Activated naive CD4-positive, alpha-beta T cell treated with anti-CD3 and anti-CD28 coated beads, Interleukin-2, amount 50 U/mL, for 72 hours (primary cell): ENCODE measurements at places on chromosomes 11 and 22.
A peak's percentile ranks its signal among the peaks of the same experiment; 100 is the strongest.

- DNase-seq: no peak
These were observed 3.2 kb upstream of the SYT8 start for GRCh38 chr11:1831338-1832210.

- no peak for DNase-seq
These were observed 608.7 kb downstream of the SOX6 start for GRCh38 chr11:15747671-15748070.

DNA sequence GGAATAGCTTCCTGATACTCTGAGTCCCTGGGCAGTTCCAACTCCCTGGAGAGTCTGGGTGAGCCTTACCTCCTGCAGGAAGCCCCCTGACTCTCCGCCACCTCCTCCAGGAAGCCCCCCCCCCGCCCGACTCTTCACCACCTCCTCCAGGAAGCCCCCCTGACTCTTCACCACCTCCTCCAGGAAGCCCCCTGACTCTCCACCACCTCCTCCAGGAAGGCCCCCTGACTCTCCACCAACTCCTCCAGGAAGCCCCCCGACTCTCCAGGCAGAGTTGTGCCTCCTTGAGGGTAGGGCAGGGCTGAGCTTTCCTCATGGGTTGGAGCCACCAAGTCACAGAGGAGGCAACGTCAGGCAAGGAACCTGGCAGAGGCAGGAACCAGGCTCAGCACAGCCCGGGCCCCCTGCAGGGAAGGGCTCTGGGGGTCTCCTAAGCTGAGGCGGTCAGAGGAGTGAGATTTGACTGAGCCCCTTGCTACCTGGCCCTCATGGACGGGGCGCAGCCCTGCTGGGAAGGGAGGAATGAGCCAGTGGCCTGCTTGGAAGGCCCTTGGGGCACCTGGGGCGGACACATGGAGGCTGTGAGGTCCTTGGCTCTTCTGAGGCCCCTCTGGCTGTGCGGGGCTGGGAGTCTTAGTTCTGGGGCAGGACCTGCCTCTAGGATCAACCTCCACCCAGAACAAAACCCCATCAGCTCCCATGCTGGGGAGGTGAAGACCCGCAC lies 18.1 kb downstream of the MRGPRG start:
- no peak for DNase-seq

DNA sequence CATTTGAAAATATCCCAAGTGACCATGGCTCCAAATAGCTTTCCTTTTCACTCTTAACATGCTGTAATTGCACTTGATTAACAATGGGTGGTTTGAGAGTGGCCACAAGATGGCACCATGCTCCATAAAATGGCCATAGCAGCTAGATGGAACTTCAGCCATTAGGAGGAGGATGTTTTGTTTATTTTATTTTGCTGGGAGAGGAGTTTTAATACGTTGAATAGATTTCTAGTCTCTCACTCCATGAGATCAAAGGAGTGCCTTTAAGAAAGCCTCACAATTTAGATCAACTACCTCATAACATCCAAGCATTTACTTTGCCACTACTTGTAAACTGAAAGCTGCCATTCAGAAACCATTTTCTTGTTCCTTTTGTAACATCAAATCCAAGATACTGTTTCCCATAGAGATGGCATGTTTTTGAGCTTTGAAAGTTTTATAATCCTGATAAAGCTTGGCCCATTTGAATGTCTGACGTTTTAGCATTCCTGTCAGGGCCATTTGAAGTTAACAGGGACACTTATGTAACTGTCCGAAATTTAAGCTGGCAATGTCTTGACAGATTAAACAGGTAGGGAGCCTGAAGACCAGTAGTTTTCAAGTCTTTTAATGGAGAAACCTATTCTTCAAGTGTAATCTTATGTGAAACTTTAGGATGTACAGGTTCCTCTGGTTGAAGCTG lies 4.7 kb downstream of the FEN1 start:
- peak; percentile 45 for DNase-seq

DNA sequence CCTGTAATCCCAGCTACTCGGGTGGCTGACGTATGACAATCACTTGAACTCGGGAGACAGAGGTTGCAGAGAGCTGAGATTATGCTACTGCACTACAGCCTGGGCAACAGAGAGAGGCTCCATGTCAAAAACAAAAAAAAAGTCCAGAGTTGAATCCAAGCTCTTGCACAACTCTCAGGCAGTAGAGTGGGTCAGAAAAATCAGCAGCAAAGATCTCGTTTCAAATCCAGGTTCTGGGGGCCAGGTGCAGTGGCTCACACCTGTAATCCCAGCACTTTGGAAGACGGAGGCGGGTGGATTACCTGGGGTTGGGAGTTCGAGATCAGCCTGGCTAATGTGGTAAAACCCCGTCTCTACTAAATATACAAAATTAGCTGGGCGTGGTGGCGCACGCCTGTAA lies 24.9 kb downstream of the CLPB start:
- no peak for DNase-seq

GRCh38 chr11:114326776-114327175 lies 30.6 kb downstream of the NNMT start:
- no peak for DNase-seq

DNA sequence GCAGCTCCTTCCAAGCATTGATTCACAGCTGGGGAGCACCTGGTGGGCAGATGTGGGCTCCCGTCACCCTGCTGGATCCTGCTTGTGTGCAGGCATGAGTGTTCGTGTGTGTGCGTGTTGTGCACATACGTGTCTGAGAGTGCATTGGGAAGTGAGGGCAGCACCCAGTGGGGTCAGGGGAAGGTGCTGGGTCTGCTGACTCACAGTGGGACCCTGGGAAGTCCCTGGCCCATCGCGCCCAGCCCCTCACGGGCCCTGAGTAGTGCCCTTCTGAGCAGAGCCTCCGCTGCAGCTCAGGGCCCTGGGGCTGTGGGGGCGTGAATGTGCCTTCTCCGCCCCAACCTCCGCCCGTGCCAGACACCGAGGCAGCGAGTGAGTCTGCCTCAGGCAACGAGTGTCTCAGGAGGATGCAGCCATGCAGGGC lies 36.8 kb downstream of the WNT11 start:
- DNase-seq: no peak

DNA sequence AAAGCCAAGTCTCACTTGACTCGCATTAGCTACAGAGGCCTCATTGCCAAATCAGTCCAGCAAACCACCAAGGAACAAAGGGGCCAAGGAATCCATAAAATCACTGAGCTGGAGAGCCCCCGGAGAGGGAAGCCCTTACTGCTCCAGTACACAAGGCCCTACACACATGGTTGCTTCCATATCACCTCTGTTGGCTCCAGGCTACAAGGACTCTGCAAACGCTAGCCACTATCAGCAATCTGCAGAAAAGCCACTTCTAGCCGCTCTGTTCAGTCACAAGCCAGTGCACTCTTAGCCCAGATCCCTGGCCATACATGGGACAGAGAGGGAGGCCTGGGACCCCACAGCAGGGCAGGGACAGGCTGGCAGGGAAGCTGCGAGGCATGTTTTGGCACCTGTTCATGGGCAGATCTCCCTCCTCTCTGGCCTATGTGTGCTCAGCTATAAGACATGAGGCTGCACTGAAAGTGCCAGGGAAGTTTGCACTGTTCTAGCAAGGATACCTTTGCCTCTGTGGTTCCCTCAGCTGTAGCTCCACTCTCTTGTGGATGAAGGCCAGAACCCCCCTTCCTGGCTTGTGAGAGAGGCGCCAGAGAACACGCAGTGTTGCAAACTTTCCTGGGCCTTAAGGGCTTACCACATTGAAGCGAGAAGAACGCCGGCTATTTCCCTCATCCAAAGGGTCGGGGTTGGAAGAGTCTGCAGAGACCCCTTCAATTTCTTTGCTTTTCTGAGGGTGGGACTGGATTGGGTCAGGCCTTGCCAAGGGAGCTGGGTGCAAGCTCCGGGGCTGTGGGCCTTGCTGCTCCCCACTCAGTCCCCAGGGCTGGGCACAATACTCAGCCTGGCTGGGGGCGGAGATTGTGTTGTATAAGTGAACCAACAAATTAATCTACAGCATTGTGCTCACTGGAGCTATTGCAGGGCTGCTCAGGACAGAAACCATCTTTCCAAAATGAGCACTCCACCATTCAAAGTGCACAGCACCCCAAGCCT lies 108.7 kb upstream of the PITPNB start:
- no peak for DNase-seq

DNA sequence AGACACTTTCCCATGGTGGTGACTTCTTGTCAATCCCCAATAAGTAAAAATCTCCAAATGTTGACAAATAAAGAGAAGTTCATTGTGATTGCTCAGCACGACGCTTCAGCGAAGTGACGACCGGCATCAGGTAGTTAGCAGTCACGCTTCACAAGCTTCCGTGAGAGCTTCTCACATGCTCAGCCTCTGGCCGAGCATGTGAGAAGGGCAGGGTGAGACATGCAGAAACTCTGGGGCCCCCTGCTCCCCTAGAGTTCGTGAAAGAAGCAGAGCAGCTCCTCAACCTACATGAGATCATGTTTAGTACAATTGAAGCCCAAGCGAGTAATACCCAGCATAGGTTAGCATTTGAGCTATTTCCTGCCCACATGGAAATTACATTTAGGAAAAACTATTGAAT lies 4.4 kb upstream of the C11orf16 start:
- no peak for DNase-seq

DNA sequence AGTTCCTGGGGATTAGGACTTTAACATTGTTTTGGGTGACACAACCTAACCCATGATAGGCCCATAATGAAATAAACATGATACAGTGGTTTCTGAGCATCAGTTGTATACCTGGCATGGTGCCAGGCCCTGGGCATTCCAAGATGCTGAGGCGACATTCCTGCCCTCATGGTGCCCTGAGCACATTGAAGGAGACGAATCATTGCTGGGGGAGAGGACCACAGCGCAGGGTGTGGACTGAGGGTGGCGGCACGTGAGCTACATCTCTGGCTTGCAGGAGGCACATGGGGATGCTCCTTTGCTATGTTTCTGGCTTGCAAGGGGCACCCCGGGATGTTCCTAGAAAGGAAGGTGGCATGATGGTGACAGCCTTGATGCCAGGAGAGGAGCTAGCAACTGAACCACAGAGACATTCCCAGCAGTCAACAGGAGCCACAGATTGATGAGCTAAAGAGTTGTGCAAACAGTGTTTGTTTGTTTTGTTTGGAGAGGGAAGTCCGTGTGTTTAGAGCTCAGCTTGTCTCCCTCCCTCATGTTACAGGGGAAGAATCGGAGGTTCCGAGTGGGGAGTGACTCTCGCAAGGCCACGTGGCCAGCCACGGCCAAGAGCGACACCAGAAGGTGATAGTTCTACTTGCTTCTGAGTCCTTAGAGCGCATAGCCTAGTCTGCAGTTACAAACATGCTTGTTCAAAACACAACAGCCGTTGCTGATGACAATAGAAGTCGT lies 106.4 kb downstream of the MIAT start:
- no peak for DNase-seq

GRCh38 chr11:71199226-71199820 lies 53.1 kb downstream of the SHANK2 start:
- DNase-seq: no peak

DNA sequence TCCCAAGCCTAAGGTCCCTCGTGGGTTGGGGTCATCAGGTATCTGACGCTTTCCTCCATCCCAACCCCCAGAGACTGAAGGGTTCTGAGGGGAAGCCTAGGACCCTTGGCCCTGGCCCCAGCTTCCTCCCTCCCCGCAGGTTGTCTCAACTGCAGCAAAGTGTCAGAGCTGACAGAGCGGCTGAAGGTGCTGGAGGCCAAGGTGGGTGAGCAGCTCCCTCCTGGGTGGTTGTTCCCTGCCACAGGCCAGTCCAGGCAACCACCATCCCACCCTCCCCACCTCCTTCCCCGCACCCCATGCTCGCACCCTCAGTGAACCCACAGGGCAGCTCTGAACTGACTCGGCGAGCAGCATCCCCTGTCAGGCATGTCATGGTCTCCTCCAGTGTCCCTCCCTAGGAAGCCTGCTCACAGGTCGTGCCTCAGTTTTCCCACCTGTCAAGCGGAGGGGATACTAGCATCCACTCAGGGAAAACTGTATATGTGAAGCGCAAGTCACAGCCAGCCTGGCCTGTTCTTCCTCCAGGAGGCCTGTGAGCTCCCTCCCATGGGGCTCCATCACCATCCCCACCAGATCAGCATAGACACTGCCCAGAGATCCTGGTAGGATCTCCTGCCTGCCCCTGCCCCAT lies 20.8 kb downstream of the EMID1 start:
- DNase-seq: no peak

GRCh38 chr11:68326334-68327215 lies 14.2 kb downstream of the LRP5 start:
- DNase-seq: no peak

- no peak for DNase-seq
These were observed 94.8 kb upstream of the RTL6 start for GRCh38 chr22:44592824-44593148.

GRCh38 chr22:21707677-21708076 lies 27.9 kb downstream of the YPEL1 start:
- DNase-seq: no peak

- no peak for DNase-seq
These were observed 48.0 kb upstream of the ANO3 start for GRCh38 chr11:26283852-26284408.

- no peak for DNase-seq
These were observed 331.4 kb downstream of the LARGE1 start for GRCh38 chr22:33588860-33589259.

DNA sequence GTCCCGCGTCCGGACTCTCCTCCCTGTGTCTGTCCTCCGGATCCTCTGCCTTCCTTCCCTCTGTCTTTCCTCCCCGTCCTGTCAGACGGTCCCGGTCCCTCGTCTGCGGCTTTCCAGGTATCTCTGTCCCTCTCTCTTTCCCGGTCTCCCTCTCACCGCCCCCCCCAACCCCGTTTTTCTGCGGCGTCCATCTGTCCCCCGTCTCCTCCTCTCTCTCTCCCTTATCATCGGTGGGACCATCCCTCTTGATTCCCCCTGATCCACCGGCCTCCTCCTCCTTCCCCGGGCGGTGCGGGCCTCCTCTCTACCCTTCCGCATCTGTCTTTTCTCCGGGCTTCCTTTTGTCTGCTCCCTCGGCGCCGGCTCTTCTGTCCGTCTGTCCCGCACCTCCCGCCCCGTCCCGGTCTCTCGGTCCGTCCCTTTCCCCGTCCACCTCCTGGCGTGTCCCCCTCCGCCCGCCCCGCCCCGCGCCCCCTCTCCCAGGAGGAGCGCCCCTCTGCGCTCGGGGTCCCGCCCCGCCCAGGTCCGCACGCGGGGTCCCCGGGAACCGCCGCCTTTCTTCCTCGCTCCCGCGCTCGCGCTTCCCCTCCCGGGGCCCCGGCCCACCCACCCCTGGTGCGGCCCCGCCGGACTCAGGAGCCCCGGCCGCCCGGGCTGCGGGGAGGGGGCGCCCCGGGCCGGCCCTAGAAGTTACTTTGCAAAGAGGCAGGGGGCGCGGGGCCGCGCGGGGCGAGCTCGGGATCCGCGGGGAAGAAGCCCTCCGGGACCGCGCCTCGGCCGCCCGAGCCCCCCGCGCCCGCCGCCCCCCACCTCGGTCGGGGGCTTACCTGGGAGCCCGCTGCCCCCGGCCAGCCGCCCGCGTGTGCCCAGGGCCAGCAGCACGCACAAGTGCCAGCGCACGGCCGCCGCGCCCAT lies 568 bp downstream of the SCUBE1 start:
- no peak for DNase-seq

- DNase-seq: no peak
These were observed 306.8 kb downstream of the CADM1 start for GRCh38 chr11:115197433-115197832.
